ENCODE measurements at places on chromosomes 2 and 18.

GRCh38 chr2:96116424-96116878, at the start of gene ADRA2B:
Gene ADRA2B, minus strand, starts transcription at chr2:96116571. Its CDS starts 422 bp downstream, at chr2:96116149.
- peak; percentile 39 for DNase-seq

GRCh38 chr18:5298156-5298852, 2.8 kb upstream of the ZBTB14 start:
- no peak for DNase-seq

- no peak for DNase-seq
Observed at GRCh38 chr2:20212459-20212870, 12.5 kb downstream of the SDC1 start.

- DNase-seq: no peak
Observed at GRCh38 chr2:29240601-29241000, 125.4 kb downstream of the CLIP4 start.

DNA sequence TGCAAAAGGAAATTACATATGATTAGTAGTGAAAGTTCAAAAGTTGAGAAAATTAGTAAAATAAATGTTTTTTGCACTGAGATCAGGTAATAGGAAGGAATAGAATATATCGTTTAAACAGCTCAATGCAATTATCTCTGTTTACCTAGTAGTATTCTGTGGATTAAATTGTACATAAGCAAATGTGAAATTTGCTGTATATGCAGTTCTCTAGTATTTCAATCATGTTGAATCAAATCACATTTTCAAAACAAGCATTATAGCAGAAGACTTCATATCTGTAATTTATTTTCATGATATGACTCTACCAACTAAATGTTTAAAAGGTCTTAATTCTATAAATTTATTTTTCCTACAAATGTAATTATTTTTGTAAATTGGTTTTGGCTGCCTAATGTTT, 31.6 kb downstream of the ITPRID2 start:
- no peak for DNase-seq

- no peak for DNase-seq
Observed at GRCh38 chr2:45896311-45896710, 244.8 kb downstream of the PRKCE start.

- DNase-seq: no peak
Observed at GRCh38 chr2:226483745-226484619, 315.6 kb downstream of the IRS1 start.

DNA sequence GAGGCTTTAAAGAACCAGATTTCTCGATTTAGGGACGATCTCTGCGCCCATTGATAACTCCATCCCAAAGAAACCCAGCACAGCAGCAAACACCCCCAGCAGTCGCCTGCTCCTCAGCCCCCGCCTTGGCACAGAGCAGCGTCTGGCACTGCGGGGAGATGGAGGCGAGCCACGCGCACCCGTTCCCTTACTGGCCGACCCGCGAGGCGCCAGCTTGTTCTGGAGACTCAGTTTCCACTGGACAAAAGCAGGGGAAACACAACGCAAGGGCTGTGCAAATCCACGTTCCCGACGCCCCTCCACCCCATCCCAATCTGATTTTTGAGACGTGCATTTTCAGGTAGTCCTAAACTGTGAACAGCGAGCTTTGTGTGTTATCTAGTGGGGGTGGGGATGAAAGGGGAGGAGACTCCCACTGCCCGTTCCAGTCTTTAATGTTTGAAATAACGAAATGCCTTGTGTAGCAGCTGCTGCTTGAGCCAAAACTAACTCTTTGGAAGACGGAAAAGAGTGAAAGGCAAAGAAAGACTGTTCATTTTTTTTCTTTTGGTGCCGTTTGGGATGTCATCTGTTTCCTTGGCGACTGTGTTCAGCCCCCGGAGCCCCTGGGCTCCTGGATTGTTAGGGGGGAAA, 143.2 kb downstream of the MEIS1 start:
- DNase-seq: no peak

- DNase-seq: no peak
Observed at GRCh38 chr2:40363631-40364030, 88.3 kb downstream of the SLC8A1 start.

GRCh38 chr2:79910643-79911042, 393.9 kb downstream of the LRRTM1 start:
- no peak for DNase-seq

DNA sequence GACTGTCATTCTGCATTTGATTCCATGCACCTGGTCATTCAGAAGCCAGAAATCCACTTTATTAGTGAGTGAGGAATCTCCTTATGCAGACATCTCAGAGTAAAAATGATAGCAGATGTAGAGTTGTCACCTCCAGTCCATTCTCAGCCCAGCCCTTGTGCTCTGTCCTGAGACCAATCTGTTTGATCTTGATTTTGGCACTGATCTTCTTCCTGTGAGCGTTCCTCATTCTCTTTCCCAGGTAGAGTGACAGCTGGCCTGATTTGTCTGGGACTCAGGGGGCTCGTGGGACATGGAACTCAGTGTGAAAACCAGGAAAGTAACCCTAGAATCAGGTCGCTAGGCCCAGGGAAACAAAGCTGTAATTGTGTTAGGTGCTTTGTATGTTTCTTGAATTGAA, 8.9 kb downstream of the ARHGAP25 start:
- DNase-seq: no peak

DNA sequence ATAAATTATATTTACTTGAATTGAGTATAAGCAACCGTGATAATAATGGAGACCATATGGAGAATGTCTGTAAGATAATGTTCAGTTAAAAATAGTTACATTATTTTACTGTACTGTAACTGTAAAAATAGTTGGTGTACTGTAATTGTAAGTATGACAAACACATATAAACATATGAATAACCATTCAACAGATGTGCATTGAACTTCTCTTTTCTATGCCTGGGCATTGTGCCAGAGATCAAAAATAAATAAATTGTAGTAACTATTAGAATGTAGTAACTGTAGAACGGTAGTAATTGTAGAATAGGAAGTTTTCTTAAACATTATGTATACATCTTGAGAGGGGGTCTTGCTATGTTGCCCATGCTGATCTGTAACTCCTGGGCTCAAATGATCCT, 287.4 kb upstream of the EPAS1 start:
- no peak for DNase-seq

DNA sequence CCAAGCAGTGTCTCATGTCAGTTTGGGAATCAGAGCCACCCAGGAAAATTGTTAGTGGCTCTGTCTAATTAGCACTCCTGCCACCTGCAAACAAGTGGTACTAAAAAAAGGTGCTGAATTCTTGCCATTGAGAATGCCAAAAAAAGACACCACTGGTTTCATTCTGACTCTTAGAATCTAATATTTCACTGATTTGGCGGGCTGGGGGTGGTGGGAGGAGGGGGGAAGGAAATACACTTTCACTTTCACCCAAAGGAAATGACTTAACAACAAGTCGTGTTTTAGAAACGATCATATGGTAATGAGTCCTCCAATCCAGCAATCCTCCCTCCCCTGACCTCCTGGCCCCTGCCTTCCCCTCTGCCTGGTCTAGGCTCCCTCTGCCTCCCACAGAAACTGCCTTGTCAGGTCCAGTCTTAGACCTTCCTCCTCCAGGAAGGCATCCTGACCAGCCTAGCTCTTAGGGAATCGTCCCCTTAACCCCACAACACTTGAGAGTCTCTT, 4.4 kb upstream of the KLHL29 start:
- no peak for DNase-seq

- DNase-seq: no peak
Observed at GRCh38 chr2:86783615-86784339, 6.9 kb downstream of the CD8A start.

- DNase-seq: no peak
Observed at GRCh38 chr2:83112858-83113257, 1346.2 kb downstream of the SUCLG1 start.

DNA sequence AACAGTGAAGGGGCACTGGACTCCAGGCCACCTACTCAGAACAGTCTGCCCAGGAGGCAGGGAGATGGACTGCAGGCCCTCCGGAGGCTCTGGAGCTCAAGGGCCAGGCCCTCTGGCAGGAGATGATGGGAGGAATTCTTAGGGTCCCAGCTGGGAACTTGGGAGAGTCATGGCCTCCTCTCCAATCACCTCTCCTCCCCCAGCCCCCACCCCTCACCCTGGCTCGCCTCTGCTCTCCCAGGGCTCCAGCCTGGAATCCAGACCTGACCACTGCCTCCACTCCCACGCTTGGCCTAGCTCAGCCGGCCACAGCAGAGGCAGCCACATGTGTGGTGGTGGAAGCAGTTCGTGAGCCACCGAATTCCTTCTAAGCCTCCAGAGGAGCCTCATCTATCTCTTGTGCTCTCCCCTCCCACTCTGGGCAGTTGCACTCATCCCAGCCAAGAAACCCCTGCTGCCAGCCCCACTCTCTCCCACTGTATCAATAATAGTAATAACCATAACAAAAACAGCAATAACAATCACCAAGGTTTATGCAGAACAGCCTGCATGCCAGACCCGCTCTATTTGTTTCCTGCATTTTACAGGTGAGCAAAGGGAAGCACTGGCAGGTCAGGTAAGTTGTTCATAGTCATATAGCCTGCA, 67.4 kb downstream of the TNS1 start:
- DNase-seq: no peak

DNA sequence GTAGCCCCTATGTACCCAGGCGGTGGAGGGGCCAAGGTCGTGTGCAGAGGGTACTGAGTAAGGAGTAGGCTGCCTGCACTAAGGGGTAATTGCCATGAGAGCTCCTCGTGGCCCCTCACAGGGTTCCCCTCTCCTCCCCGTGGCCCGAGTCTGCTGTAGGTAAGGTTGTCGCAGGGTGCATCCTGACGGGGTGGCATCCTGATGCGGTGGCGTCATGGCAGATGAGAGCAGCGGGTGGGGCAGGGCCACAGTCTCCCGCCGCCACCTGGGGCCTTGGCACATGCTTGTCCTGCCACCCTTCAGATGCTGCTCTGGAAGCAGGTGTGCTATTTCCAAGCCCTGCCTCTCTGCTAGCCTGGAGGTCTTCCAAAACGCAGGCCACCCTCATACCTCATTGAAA, 89.7 kb downstream of the EIPR1 start:
- no peak for DNase-seq

GRCh38 chr18:12366784-12367183, 10.2 kb downstream of the AFG3L2 start:
- no peak for DNase-seq

GRCh38 chr2:230961091-230961491, 34.8 kb upstream of the SPATA3 start:
- DNase-seq: no peak

GRCh38 chr18:9494778-9495331, 19.5 kb downstream of the RALBP1 start:
- DNase-seq: no peak

DNA sequence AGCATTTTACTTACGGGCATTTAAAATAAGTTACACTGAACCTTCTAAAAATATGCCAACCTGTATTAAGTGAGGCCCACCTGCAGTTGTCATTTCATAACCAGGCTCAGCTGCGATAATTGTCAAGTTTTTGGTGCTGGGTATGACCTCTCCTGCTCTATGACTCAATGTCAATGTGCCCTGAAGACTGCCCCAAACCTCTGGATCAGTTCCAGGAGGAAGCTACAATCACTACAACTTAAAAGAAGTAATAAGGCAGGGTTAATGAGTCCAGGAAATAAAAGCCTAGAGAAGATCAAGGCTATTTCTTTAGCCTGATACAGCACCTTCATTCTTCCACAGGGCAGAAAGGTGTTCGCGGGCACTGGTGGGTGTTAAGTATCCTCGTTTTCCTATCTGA, 22.9 kb downstream of the POLR1A start:
- no peak for DNase-seq

GRCh38 chr2:141021611-141022010, 1109.2 kb downstream of the LRP1B start:
- no peak for DNase-seq

- DNase-seq: no peak
Observed at GRCh38 chr18:66317243-66318090, 286.4 kb downstream of the CDH19 start.

GRCh38 chr2:230692760-230693159, 19.9 kb upstream of the CAB39 start:
- no peak for DNase-seq

- DNase-seq: no peak
Observed at GRCh38 chr2:11097854-11098387, 57.3 kb upstream of the SLC66A3 start.

DNA sequence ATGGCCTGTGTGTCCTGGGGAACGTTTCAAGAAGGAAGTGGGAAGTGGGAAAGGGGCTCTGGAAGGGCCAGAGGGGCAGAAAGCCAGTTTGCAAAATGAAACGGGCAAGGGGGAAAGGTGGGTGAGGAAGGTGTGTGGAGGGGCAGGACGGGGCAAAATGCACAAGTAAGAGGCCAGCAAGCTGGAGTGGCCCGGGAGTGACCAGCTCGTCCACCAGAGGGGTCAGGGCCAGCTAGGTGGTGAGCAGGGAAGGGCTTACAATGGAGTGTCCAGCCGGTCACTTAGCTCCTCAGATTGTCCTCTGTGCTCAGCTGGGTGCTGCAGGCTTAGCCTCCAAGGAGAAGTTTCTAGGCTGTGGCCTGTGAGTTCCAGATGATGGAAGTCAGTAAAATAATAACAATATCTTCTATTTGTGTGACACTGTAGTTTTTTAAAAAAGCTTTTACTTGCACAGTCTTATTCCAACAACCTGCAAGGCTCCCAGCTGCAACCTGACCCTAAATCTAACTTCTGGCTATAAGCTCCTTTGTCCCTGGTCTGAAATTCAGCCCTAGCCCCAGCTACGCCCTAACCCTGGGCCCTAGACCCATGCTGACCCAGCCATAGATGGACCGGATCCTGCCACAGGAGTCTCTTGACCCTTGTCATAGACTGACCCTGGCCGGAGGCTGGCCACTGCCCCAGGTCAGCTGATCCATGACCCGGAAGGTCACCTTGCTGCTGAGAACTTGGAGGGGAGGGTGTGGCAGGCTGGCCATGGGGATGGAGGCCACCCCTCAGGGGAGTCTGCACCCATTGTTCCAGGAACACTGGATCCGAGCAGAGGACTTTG, 29.2 kb downstream of the MYO7B start:
- no peak for DNase-seq

DNA sequence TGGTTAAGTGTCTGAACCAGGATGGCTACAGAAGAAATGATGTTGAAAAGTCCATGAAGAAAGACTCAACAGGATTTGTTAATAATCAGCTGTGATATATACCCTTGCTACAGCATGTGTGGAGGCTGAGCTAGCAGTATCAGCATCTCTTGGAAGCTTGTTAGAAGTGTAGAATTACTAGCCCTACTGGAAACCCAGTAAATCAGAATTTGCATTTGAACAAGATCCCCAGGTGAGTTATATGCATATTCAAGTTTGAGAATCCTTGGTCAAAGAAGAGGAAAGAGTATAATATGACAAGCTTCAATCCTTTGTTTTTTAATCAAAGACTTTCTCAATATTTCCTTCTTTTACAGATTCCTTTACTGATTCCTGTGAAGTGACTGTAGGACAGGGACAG, 109.0 kb upstream of the KCNJ3 start:
- DNase-seq: no peak

- DNase-seq: no peak
Observed at GRCh38 chr2:121777699-121778058, 22.2 kb downstream of the TSN start.

DNA sequence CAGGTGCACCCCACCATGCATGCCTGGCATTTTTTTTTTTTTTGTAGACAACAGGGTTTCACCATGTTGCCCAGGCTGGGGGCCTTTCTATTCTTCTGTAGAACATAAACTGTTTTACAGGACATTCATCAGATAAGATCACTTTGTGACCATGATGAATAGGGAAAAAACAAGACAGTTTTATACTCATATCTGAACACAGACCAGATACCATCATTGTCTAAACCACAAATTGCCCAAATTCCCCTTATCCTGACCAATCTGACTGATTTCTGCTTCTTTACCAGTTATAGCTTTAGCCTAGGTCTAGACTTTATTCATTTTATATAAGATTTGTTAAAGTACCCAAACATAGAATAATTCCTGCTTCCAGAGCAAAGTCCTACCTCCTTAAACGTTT, 1699.3 kb upstream of the TMEFF2 start:
- no peak for DNase-seq

GRCh38 chr2:134087371-134087921, 166.4 kb upstream of the MGAT5 start:
- DNase-seq: no peak

Measured in stimulated activated effector memory CD8-positive, alpha-beta T cell treated with anti-CD3 and anti-CD28 coated beads, Interleukin-12 subunit alpha, Interleukin-12 subunit beta, amount 100 ng/mL, for 72 hours (primary cell).